Astrocyte of the cerebellum (primary cell): ENCODE measurements at places on chromosomes 3 and 15.
A peak's percentile ranks its signal among the peaks of the same experiment; 100 is the strongest.

- DNase-seq = no peak
These were observed 126.5 kb upstream of the THBS1 start for GRCh38 chr15:39454189-39454986.

DNA sequence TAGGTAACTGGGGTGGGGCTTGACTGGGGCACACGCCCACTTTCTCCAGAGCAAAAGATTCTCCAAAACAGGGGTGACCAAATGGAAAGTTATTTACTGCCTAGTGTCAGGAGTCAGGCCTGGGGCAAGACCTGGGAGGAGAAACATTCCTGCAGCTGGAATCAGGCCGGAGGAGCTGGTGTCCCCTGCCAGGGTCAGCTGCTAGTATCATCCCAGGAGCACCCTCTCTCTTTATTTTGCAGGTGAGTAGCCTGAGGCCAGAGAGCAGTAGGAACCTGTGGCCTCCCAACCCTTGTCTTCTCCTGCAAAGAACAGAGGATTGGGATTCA, 32.9 kb downstream of the DNAJB8 start:
- no peak for DNase-seq

DNA sequence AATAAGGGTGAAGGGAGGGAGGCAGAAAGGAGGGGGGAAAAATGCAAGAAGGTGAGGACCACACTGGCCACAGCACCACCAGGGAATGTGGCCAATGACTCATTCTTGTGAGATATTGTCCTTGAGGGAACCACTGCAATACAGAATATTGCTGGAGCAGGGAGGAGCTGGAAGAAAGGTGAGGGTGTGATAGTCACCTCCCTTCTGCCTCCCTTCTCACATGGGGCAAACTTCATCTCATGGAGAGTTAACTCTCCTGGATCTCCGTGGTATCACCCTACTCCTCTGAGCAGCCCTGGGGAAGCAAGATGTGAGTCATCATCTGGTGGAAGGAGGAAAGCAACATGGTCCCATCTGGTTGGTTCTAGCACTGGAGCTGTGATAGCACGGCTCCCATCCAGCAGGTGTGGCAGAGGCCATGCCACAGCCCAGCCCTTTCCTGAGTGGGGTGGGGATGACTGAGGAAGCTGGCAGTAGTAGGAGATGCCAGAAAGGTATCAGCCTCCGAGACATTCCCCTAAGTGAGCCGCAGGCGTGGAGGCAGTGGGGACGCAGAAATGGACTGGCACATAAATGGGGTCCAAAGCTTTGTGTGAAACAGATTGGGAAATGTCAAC, 115.9 kb upstream of the LPP start:
- peak; percentile 39 for DNase-seq

GRCh38 chr3:128607710-128608048, 42.9 kb downstream of the RPN1 start:
- DNase-seq = no peak

GRCh38 chr3:56792193-56792592, 9.6 kb downstream of the ARHGEF3 start:
- no peak for DNase-seq

DNA sequence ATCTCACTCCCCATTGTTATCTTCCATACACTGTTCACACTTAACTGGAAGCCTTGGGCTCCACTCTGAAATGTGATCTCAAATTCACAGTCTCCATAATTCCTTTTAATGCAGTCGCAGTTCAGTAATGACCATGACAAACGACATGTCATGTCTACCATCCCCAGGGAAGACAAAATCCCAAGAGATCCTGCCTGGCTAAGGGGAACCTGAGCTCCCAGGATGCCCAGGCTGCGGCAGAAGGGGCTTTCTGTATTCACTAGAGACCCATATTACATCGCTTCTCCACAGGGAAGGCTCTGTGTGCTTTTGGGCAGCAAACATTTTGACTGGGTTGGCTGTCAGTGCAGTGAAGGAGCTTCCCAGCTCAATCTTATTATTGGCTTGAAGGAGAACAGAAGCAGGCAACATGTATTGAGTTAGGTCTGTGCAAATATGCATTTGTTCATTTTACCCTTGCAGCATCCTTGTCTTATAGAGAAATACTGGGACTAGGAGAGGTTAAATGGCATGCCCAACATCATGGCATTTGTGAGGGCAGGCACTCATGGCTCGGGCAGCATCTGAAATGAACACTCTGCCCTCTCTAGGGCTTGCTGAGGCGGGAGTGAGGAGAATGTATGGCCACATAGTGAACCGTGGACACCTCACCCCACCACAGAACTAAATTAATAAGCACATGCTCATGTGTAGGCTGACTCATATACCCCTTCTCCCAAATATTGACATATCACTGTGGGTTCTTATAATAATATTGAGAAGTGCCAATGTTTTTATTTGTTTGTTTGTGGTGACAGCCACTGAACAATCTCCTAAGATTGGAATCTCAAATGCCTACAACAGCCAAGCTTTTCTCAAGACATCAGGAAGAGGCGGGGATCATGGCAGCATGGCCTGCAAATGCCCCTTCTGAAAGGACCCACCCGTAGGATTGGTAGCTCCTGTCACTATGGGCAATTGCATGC, 141.6 kb upstream of the FOXB1 start:
- no peak for DNase-seq

DNA sequence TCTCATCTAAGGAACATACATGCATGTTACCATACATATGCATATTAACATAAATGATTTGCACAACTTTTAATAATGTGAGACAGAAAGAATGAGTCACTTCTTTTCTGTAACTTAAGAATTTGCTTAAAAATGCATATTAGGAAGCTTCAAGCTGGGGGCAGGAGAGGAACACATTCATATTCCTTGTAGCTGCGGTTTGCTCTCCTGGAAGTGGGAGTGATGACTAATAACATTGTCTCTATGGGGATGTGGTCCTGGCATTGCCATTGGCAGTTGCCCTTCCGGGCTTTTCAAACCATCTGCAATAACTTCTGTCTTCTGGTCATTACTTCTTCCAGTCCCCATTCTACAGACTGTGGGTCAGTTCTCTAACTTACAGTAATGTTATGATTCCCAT, 15.6 kb downstream of the CHST2 start:
- DNase-seq = peak; percentile 95

GRCh38 chr3:178420033-178420432, 116.2 kb upstream of the KCNMB2 start:
- no peak for DNase-seq

DNA sequence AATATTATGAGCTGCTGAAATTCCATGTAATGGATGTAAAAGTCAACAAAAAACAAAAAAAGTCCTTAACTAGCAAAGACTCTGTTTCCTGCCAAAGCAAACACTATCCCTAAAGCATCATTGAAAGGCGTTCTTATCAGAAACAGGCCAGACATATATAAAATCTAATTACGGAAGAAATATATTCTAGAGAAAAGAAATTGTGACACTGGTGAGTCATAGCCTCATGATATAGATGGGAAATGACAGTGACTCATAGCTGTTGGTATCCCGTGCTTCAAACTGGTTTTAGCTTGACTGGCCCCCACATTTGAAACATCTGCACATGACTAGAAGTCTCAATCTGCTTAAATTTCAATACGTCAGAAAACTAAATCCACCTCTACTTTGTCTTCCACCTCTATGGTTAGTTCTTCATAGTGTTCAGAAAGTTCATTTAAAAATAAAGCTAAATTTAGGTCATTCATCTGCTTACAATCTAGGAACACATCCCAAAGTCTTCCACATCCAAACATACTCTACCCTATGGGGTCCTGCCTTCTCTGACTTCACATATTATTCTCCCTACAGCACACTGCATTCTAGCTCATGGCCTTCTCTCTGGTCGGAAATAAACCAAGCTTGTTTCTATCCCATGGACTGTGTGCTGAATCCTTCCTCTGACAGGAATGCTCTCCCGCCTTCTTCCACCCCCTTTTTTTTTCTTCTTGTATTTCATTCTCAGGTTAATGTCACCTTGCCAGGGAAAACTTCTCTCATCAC, 456.3 kb upstream of the ARRDC4 start:
- DNase-seq = peak; percentile 27
